Osteoblast (primary cell): ENCODE measurements at places on chromosomes 12 and 14.

GRCh38 chr12:54585243-54585642 lies 3.2 kb downstream of the PPP1R1A start:
- no peak for DNase-seq

- no peak for DNase-seq
Observed at GRCh38 chr14:24389226-24389848, 9.5 kb upstream of the NYNRIN start.

- no peak for DNase-seq
Observed at GRCh38 chr12:77847060-77847541, 16.4 kb downstream of the NAV3 start.

GRCh38 chr12:27924350-27925135 lies 48.0 kb downstream of the PTHLH start:
- no peak for DNase-seq

- DNase-seq, result no peak
Observed at GRCh38 chr14:105568859-105569766, 42.7 kb downstream of the TMEM121 start.

DNA sequence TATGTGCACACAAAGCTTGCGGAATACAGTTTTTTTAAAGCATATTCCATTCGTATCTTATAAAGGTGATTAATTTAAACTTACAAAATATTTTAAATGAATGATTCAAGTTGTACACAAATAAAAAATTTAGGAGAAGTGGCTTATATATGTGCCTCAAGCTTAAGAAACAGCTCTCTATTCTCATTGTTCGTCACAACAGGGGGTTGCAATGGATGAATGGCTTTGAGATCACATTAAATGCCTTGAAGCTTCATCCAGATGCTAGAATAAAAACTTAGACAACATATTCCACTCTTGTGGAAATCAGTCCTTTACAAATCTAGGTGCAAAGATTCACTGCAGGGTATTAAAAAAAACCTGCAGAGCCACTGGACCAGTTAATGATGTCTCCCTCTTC lies 303.9 kb upstream of the LRFN5 start:
- no peak for DNase-seq

DNA sequence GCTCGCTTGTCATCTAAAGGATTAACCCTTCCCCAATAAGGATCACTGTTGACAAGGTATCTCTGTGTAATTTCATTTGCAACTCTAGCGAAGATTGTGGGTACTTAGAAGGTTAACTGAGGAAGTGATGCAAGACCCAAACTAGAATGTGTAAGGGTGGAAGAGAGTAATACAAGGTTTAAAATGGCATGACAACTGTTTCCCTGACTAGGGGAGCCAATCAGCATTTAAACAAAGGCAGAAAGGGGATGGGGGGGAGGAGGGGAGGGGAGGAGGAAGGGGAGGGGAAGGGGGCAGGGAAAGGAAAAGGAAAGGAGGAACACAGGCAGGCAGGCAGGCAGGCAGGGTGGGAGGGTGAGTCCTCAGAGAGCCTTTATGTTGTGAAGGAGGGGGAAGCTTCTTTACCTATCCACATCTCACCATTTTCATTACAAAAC lies 31.1 kb downstream of the NRDE2 start:
- no peak for DNase-seq

DNA sequence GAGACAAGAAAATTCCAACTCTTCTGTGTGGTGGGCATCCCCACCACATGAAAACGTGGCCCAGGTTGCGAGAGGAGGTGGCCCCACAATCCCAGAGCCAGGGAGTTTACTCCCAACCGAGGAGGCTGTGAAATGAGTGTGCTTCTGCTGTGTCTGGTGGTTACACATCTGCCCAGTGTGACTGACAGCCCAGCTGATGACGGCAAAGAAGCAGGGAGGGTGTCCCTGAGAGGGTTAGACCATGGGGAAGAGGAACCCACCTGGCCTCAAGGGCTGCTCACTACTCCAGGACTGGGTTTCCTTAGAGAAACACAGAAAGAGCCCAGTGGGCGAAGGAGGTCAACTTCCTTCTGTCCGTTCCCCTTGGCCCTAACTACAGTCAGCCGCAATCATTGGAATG lies 24.6 kb downstream of the ZFP36L1 start:
- DNase-seq, result peak; percentile 54

DNA sequence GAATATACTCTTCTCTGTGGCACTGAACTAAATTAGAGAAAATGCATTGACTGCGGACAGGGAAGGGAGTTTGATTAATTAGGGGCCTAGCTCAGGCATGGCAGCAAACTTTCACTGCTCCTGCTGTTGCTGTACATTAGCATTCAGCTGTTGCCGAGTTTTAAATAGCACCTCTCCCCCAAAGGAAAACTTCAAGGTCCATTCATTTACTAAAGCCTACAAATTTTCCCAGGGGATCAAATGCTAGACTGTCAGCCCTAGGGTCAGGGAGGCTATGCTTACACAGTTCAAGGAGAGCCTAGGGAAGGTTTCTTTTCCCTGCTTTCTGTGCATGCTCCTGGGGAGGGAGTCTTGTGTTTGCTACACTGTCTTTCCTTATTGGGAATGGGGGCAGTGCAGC lies 60.0 kb upstream of the GZMB start:
- no peak for DNase-seq

GRCh38 chr12:81021834-81022233 lies 56.0 kb upstream of the ACSS3 start:
- no peak for DNase-seq

DNA sequence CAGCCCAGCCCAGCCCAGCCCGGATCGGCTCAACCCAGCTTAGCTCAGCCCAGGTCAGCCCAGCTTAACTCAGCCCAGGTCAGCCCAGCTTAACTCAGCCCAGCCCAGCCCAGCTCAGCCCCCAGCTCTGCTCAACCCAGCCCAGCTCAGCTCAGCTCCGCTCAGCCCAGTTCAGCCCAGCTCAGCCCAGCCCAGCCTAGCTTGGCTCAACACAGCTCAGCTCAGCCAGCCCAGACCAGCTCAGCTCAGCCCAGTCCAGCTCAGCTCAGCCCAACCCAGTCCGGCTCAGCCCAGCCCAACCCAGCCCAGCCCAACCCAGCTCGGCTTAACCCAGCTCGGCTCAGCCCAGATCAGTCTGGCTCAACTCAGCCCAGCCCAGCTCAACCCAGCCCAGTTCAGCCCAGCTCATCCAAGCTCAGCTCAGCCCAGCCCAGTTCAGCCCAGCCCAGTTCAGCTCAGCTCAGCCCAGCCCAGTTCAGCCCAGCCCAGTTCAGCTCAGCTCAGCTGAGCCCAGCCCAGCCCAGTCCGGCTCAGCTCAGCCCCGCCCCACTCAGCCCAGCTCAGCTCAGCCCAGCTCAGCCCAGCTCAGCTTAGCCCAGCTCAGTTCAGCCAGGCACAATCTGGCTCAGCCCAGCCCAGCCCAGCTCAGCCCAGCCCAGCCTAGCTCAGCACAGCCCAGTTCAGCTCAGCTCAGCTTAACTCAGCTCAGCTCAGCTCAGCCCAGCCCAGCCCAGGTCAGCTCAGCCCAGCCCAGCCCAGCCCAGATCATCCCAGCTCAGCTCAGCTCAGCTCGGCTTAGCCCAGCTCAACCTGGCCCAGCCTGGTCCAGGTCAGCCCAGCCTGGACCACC lies 331.7 kb downstream of the TMEM121 start:
- no peak for DNase-seq

DNA sequence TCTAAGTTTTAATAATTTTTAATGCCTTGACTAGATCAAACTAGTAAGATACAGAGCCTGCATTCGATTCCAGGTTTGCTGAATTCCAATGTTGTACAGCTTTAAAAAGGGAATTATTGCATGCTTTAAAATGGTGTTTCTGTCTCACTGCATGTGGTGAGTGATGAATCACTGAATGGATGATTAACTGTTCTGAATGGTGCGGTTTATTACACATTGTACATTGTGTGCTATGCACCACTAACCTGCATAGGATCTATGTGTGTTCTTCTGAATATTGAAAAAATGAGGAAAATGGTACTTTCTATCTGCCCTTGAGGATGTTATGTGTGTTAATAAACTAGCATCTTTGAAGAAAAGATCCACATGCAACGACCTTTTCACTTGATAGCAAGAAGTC lies 231.7 kb downstream of the NRXN3 start:
- no peak for DNase-seq

DNA sequence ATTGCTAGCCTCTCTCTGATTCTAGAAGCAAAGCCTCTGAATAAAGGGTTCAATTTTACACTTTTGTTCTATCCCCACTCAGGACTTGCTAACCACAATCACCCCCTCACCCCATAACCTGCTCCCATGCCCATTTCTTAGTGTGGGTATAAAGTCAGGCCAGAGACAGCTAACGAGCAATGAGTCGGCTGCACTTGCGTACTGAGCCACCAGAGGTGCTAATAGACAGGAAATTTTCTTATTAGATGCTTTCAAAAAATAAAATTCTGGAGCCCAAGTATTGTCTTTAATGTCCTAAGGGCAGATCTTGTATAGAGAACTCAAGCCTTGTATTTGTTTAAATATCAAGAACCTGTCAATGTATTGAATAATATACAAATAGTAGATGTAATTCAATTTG lies 256.9 kb downstream of the SYT1 start:
- DNase-seq, result peak; percentile 27

- peak; percentile 75 for DNase-seq
Observed at GRCh38 chr12:122204167-122205052, 901 bp downstream of the B3GNT4 start.

- no peak for DNase-seq
Observed at GRCh38 chr12:87092421-87092820, 836.2 kb upstream of the MGAT4C start.

- no peak for DNase-seq
Observed at GRCh38 chr12:107654873-107655272, 30.7 kb upstream of the PWP1 start.

- DNase-seq, result no peak
Observed at GRCh38 chr14:85853996-85854526, 324.1 kb downstream of the FLRT2 start.

DNA sequence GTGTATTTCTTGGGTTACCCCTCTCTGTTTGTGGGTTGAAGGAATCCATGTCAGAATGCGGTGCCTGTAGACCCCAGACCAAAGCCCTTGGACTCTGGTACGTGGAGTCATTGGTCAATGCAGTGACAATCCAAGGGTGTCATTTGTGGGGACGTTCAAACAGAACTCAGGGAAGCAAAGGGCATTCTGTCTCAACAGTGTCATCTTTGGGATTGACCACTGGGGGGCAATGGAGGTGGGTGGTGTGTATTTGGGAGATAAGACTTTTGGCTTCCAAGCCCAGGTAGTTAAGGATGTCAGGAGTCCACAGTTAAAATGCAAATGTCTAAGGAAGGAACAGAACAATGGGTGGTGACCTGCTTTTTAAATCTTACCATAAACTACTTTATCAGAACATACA lies 54.6 kb upstream of the CCDC175 start:
- DNase-seq, result no peak

DNA sequence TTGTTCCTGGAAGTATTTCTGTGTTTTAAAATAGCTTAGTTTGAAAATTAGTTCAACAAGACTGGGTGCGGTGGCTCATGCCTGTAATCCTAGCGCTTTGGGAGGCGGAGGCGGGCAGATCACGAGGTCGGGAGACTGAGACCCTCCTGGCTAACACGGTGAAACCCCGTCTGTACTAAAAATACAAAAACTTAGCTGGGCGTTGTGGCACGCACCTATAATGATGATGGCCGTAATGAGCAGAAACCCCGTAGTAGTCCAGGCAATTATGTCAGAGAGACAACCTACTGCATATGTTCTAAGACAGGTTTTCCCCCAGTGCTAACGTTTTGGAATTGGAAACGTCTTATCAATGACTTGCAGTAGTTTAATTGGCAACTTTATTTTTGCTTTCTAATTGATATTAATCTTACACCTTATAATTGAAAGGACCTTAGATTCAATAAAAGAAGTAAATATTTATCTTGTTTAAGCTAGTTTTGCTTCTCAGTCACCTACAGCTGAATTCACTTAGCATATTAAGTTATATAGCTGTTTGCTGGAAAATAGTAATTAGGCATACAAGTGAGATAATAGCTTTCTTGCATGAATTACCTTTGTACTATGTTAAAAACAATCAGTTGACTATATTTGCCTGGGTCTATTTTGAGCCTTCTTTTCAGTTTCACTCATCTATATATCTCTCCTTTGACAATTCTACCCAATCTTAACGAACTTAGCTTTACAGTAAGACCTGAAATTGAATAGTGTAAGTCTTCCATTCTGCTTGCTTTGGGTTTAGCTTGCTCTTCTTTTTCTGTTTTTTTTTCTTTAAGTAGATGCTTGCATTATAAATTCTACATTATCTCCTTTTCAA lies 15.6 kb downstream of the CLECL1 start:
- DNase-seq, result no peak
